ENCODE measurements at places on chromosomes 2 and 18. TPM values are rescaled to one million over a fixed set of nuclear protein-coding genes. Genes with fewer than 3 reads are reported as not detected.

- no peak overlapping the region for H3K4me3 ChIP-seq
- H3K27ac ChIP-seq: no peak overlapping the region
- no peak for DNase-seq
- no peaks in the 10 kb centered on the region for H3K4me1 ChIP-seq
Observed at GRCh38 chr18:54551590-54551989, 39.5 kb upstream of the DYNAP start.

- no peaks in the 10 kb centered on the region for H3K36me3 ChIP-seq
- DNase-seq: no peak
- H3K27me3 ChIP-seq: no peaks in the 10 kb centered on the region
- no peaks in the 10 kb centered on the region for H3K4me1 ChIP-seq
- H3K4me3 ChIP-seq: no peak overlapping the region
- no peak overlapping the region for H3K27ac ChIP-seq
Observed at GRCh38 chr2:89819809-89820208, 1128.3 kb downstream of the RPIA start.

- H3K27ac ChIP-seq: no peak overlapping the region
- peaks cover 37% of the 10 kb centered on the region for H3K27me3 ChIP-seq
- no peaks in the 10 kb centered on the region for H3K36me3 ChIP-seq
- H3K4me3 ChIP-seq: no peak overlapping the region
- H3K4me1 ChIP-seq: no peaks in the 10 kb centered on the region
Observed at GRCh38 chr2:176234940-176235339, 34.3 kb upstream of the MTX2 start.

- H3K36me3 ChIP-seq: no peaks in the 10 kb centered on the region
- H3K4me1 ChIP-seq: no peaks in the 10 kb centered on the region
- no peak for DNase-seq
- H3K27ac ChIP-seq: no peak overlapping the region
Observed at GRCh38 chr2:170585067-170585466, 130.1 kb upstream of the SP5 start.

- DNase-seq: no peak
- H3K27me3 ChIP-seq: no peaks in the 10 kb centered on the region
- H3K4me3 ChIP-seq: no peak overlapping the region
- H3K4me1 ChIP-seq: peaks cover 53% of the 10 kb centered on the region
- no peaks in the 10 kb centered on the region for H3K36me3 ChIP-seq
- no peak overlapping the region for H3K27ac ChIP-seq
Observed at GRCh38 chr2:31999438-31999837, 11.4 kb downstream of the MEMO1 start.

- DNase-seq: no peak
- no peak overlapping the region for H3K4me3 ChIP-seq
- H3K27me3 ChIP-seq: no peaks in the 10 kb centered on the region
- H3K36me3 ChIP-seq: no peaks in the 10 kb centered on the region
Observed at GRCh38 chr2:187924293-187924692, 367.4 kb upstream of the GULP1 start.

DNA sequence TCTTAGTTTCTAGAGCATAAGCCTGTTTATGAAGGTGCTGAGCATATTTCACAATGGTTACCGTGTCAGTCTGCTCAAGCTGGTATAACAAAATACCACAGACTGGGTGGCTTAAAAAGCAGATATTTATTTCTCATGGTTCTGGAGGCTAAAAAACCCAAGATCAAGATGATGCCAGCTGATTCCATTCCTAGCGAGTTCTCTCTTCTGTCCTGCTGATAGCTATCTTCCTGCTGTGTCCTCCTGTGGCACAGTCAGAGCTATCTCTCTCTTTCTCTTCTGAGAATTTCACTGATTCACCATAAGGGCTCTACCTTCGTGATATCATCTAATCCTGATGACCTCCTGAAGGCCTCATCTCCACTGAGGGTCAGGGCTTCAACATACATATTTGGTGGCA lies 273.0 kb downstream of the CDH2 start:
- no peak overlapping the region for H3K27ac ChIP-seq
- H3K36me3 ChIP-seq: peaks cover 4% of the 10 kb centered on the region
- no peaks in the 10 kb centered on the region for H3K27me3 ChIP-seq
- H3K4me3 ChIP-seq: no peak overlapping the region

DNA sequence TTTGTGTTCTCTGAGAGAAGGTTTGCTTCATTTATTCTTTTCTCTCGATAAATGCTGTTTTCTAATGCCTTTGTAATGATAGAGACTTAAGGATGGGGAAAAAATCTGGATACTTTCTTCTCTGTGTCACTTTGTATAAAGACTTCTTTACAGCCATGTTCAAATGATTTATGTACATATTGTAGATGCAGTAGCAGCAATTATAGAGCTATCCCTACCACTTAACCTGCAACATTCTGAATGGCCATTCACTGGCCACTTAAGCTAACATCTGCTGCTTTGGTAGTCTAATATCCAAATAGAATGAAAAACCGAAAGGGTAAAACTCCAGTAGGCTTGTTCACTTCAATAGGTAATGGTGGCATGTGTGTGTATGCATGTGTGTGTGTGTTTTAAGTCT lies 97.8 kb downstream of the CSRNP3 start:
- no peak for DNase-seq
- H3K27me3 ChIP-seq: peaks cover 5% of the 10 kb centered on the region
- no peak overlapping the region for H3K27ac ChIP-seq
- H3K4me1 ChIP-seq: no peaks in the 10 kb centered on the region
- H3K4me3 ChIP-seq: no peak overlapping the region

GRCh38 chr2:105814291-105814940 lies 69.7 kb downstream of the NCK2 start:
- no peak for DNase-seq
- peaks cover 80% of the 10 kb centered on the region for H3K4me1 ChIP-seq
- H3K36me3 ChIP-seq: peaks cover 8% of the 10 kb centered on the region
- no peak overlapping the region for H3K27ac ChIP-seq

DNA sequence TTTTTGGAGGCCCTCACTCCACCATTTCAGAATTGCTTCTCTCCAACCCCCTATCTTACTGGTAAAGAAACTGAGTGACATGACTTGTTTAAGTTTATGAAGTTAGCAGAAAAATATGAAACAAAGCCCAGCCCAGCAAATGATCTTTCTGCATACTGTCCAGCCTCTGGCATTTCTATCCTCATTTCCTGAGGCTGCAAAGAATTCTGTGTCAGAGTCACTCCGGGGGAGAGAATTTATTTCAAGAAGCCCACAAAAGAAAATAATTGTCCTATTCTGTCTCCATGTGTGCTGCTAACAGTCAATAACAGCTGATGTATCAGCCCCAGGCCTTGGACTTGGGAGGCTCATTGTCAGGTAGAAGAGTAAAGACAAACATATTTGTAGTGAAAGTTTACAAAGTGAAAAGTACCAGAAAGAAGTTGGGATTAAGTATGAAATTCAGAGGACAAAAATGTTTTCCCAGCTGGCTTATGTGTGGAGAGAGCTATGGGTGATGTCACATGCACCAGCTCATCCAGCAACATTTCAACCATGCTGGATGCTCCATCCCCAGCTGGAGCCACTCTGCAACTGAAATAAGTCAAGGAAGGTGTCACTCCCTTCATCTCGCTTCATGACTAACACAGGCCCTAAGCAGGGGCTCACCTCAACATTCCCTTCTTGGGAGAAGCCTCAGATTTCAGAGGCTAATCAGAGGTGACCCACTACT lies 42.3 kb downstream of the TRABD2A start:
- H3K36me3 ChIP-seq: peaks cover 37% of the 10 kb centered on the region
- no peak for DNase-seq
- peak overlapping the region; percentile 61 for H3K27ac ChIP-seq
- H3K27me3 ChIP-seq: no peaks in the 10 kb centered on the region

DNA sequence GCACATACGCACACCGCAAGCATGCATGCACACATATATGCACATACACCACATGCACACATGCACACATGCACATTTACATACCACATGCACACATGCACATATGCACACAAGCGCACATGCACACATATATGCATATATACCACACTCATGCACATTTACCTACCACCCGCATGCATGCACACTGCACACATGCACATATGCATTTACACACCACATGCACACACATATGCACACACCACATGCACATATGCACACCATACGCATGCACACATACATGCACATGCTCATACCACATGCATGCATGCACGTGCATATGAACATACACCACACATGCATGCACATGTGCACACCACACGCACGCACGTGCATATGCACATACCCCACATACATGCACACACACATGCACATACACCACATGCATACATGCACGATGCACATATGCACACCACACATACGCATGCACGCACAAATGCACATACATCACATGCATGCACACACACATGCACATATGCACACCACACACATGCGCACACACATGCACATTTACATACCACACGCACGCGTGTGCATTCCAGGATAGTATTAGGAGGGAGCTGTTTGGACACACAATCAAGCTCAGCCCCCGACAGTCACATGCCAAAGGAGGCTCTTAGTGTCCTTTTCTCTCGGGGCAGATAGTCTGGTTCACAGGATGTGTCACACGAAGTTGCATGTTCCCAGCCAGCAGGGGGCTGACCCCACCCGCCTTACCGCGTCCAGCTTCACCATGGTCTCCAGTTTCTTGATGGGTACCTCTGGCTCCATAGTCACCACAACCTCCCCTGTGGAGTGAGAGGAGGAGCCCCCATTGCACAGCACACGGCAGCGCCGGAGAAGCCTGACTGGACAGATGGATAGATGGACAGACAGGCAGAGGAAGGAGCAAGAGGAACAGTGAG lies 5.9 kb downstream of the OTOF start:
- no peaks in the 10 kb centered on the region for H3K36me3 ChIP-seq
- no peaks in the 10 kb centered on the region for H3K27me3 ChIP-seq
- H3K4me3 ChIP-seq: no peak overlapping the region
- H3K4me1 ChIP-seq: no peaks in the 10 kb centered on the region
- DNase-seq: no peak
- H3K27ac ChIP-seq: no peak overlapping the region

DNA sequence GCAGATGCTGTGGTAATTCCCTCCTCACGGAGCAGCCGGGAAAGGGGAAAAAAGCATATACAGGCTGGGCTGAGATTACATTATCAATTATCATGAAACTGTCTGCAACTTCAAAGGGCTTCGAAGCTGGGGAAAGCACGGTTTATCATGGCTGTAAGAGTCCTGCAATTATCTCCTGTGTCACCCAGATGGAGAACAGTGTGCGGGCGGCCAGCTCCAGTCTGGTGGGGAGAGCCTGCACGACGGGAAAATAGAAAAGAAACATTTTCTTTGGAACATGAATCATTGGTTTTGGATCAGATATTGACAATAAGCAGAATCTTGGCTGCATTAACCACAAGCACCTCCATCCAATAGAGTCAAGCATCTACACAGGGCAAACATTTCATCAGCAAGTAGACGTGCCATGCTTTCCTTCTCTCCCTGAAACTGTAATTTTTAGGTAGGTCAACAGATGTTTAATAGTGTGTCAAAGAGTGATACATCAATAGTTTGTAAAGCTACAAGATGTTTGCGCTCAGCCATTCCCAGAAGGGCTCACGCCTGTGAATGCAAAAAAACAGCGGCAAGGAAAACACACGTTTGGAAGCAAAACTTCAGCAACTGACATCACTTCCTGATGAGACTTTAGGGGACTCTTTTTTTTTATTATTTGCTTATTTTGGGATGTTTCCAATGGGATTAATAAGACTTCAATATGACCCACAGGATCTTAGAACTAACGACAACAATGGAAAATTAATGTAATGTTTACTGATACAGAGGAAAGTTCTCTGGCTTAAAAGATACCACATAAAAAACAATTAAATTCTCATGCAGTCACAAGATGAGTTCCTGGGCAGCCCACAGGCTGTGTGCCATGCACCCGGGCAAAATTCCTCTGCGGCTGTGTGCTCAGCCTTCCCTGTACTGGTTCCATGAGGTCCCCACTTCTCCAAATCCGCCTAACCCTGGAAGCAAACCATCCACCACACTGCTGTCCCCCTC lies 111.0 kb upstream of the SALL3 start:
- H3K4me1 ChIP-seq: no peaks in the 10 kb centered on the region
- no peaks in the 10 kb centered on the region for H3K27me3 ChIP-seq
- no peak overlapping the region for H3K4me3 ChIP-seq
- no peaks in the 10 kb centered on the region for H3K36me3 ChIP-seq

- DNase-seq: no peak
- no peak overlapping the region for H3K27ac ChIP-seq
- H3K36me3 ChIP-seq: no peaks in the 10 kb centered on the region
- peaks cover 8% of the 10 kb centered on the region for H3K27me3 ChIP-seq
- H3K4me1 ChIP-seq: peaks cover 18% of the 10 kb centered on the region
Observed at GRCh38 chr2:104889291-104889959, 35.5 kb downstream of the POU3F3 start.

- peaks cover 7% of the 10 kb centered on the region for H3K4me1 ChIP-seq
- no peak for DNase-seq
- no peaks in the 10 kb centered on the region for H3K27me3 ChIP-seq
- H3K27ac ChIP-seq: no peak overlapping the region
Observed at GRCh38 chr2:112301171-112301584, 25.8 kb downstream of the ZC3H6 start.

DNA sequence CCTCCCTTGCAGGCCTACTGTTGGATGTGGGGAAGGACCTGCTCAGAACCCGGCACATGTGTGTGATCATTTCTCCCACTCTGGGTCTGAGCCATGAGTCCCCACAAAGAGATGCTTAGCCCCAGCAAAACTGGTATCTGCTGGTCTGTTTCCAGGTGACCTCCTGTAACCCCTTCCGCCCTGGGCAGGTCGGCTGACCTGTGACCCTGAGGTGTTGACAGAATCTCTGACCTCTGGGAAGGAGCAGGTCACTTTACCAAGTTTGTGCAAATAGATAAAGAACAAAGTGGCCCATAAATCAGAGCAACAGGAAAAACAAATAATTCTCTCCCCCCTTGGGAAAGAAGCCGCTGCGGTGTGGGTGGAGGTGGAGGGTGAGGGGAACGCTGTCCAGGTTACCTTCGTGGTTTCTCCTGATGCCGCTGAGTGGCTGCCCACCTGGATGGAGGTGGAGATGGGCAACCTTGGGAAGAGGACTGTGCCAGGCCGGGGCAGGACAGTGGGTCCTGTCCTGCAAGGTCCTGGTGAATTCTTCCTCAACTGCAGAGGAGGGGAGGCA lies 174.0 kb upstream of the MYCN start:
- DNase-seq: no peak
- no peaks in the 10 kb centered on the region for H3K36me3 ChIP-seq
- no peak overlapping the region for H3K27ac ChIP-seq
- no peaks in the 10 kb centered on the region for H3K27me3 ChIP-seq
- H3K4me1 ChIP-seq: no peaks in the 10 kb centered on the region

- H3K4me3 ChIP-seq: no peak overlapping the region
- H3K4me1 ChIP-seq: no peaks in the 10 kb centered on the region
- no peaks in the 10 kb centered on the region for H3K36me3 ChIP-seq
Observed at GRCh38 chr2:5022061-5022460, 670.1 kb upstream of the SOX11 start.

The FAM161A gene
- total RNA-seq: 6.9 TPM

The SLC5A7 gene
- total RNA-seq: not detected

The FABP1 gene
- total RNA-seq: not detected

All from activated T-cell treated with anti-CD3 and anti-CD28 coated beads, Interleukin-2, amount 50 U/mL, for 72 hours (primary cell).